Stimulated activated CD8-positive, alpha-beta memory T cell treated with anti-CD3 and anti-CD28 coated beads, Interleukin-7, amount 100 ng/mL, for 1 hour (primary cell): ENCODE measurements at places on chromosomes 3 and 15.

- DNase-seq = no peak
Measured at GRCh38 chr3:46943237-46944187, 33.0 kb downstream of the CCDC12 start.

- no peak for DNase-seq
Measured at GRCh38 chr15:68441045-68441743, 9.2 kb upstream of the ITGA11 start.

- no peak for DNase-seq
Measured at GRCh38 chr3:42035816-42036482, 55.2 kb upstream of the TRAK1 start.

DNA sequence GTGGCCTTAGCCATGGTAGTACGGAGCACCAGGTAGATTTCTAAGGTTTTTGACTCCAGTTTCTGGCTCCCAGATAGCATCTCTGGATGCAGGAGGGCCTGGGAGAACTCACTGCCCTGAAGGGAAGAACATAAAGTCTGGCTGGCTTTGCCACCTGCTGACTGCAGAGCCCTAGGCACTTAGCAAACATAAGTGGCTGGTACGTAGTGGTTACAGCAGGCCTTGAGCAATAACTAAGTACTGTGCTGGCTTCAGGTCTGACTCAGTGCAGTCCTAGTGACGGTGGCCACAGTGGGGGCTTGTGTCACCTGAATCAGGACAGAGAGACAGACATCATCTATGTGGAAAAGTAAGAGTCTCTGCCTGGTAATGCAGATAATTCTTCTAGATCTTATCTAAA, 871.1 kb downstream of the PDCD6IP start:
- no peak for DNase-seq

GRCh38 chr3:51675201-51675611, 4.2 kb downstream of the TEX264 start:
- DNase-seq = no peak

DNA sequence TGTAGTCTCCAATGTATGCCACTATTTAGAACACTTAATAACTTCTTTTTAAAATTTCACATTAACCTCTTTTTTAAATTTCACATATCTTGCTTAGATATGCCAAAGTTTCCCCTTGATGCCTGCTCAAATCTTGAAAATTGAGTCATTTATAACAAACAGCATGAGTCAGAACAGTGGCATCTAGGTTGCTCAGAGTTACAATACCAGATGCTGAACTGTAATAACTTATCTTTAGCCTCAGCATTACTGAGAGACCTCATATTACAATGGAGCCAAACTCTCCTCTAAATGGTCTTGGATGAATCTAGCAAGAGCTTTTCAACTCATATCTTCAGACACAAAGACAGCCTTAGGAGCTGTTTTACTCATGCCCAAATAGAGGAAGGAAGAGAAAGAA, 439.3 kb upstream of the ARPP21 start:
- DNase-seq = no peak

DNA sequence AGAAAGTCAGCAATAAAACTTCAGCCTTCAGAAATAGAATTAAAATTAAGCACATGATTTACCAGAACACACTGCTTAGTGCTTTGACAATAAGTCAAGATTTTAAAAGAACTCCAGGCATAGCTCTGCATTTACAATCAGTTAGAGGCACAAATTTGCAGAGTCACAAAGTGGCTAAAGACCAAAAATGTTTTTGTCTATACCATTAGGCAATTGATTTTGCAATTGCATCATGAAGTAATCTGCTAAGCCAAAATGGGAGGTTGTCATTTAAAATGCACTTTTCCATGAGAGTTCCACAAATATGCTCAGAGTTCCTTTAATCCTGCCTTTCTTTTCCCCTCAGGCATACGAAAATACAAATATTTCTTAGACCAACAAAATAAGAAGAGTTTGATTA, 10.1 kb upstream of the DCP1A start:
- DNase-seq = no peak

DNA sequence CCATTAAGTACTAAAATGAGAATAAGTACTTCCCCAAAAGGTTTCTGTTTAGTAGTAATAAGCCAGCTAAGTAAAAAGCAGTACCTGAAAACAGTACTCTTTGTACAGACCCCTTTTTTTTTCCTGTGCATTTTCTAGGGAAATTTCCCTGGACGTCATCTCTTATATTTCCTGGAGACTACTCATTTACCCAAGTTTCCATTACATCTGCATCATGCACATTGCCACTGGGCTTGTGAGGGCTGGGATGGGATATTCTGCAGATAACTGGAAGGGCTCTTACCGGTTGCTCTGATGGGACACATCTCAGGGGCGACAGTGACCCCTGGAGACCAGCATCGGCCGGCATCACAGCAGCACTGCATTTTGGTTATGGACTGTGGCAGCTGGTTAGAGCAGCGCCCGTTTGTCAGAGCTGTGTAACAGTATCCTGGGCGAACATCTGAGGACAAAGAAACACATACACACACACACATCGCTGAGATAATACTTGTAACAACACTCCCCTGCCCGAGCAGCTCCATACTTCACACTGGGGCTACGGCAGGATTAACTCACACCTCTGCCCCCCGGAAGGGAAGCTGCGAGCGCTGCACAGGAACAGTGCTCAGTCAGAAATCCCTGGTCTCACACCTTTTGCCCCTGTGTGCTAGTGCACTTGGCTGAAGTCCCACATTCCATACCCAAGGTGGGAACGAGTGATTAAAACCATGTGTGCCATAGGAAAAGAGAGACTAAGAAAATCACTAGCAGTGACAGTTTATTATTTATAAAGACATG, 124.9 kb downstream of the FBN1 start:
- no peak for DNase-seq

GRCh38 chr15:68634531-68634930, 55.7 kb downstream of the CORO2B start:
- no peak for DNase-seq

- no peak for DNase-seq
Measured at GRCh38 chr3:33900809-33901505, 102.5 kb downstream of the PDCD6IP start.

DNA sequence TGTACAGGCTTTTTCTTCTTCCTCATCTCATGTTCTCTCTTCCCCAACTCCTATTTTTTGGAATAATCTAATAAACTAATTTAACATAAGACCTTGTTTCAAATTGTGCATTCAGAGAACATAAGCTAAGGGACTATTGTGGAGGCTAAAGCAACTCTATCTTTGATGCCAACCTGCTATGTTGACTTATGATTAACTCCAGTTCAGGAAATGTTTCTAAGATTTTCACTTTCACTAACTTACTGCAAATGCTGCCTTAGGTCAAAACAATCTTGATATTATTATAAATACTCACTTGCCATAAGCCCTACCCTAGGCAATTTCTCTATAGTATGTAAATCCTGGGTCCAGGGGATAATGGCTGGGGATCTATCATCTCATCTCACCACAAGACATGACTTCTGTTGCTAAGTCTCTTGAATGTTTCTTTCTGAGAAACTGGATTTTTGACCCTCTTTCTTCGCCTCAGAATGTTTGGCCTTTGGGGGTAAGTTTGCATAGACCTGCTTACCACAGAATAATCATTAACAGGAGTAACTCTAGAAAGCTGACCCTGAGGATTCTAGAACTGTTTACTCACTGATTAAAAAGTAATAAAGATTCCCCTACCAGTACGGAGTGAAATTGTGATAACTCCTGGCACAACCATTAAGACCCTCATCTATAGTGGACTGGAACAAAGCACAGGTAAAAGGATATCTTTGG, 768.1 kb downstream of the GBE1 start:
- DNase-seq = no peak

- DNase-seq = no peak
Measured at GRCh38 chr3:183188895-183189462, 26.4 kb upstream of the LAMP3 start.

GRCh38 chr3:13168391-13168790, 95.2 kb upstream of the IQSEC1 start:
- no peak for DNase-seq

GRCh38 chr3:124881976-124882697, 5.0 kb downstream of the ITGB5 start:
- no peak for DNase-seq

DNA sequence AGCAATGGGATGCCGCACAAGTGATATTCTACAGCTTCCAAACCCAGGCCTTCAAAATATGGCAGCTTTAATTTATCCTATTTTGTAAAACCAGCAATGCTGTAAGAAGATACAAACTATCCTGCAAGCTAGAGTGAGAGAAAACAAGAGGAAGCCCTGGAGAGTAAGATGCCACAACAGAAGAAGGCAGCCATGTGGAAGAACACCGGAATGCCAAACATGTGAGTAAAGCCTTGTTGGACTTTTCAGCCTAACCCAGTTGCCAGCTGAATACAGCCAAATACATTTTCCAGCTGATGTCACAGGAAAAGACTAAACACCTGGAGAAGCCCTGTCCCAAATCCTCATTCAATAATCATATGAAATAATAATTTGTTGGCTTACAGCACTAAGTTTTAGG, 1115.1 kb upstream of the CADM2 start:
- DNase-seq = no peak

DNA sequence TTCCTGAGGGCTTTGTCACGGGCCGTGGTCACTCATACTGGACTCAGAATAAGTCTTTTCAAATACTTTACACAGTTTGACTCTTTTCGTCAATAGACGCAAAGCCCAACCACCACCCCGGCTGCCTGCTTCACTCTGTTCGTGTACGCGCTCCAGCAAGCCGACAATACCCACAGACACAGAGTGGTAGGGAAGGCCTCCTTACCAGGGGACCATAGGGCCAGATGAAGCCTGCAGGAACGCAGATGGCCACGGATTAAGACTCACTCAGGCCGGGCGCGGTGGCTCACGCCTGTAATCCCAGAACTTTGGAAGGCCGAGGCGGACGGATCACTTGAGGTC, 29.7 kb downstream of the EFCAB12 start:
- DNase-seq = no peak

- DNase-seq = no peak
Measured at GRCh38 chr3:138023754-138024153, 13.8 kb downstream of the CLDN18 start.

GRCh38 chr3:146912241-146913015, 307.3 kb upstream of the PLSCR5 start:
- no peak for DNase-seq

GRCh38 chr15:64740311-64741170, 34.8 kb downstream of the RBPMS2 start:
- no peak for DNase-seq

DNA sequence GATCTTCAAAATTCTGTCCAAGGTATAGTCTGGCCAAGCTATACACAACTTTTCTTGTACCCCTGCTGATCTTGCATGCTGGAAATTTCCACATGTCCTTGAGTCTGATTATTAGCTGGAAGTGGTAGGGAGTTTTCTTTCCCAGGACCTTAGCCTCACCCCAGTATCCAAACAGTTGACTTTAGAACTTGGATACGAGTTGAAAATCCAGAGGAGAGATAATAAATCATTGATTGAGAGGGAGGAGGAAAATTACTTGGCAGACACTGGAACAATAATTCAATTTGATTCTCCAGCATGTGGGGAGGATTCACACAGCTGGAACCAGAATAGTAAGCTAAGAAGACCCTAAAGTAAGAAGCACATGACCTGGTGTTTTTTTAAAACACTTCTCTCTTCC, 116.4 kb downstream of the IL5RA start:
- DNase-seq = no peak

- DNase-seq = no peak
Measured at GRCh38 chr15:65833501-65834205, 35.6 kb upstream of the RAB11A start.

DNA sequence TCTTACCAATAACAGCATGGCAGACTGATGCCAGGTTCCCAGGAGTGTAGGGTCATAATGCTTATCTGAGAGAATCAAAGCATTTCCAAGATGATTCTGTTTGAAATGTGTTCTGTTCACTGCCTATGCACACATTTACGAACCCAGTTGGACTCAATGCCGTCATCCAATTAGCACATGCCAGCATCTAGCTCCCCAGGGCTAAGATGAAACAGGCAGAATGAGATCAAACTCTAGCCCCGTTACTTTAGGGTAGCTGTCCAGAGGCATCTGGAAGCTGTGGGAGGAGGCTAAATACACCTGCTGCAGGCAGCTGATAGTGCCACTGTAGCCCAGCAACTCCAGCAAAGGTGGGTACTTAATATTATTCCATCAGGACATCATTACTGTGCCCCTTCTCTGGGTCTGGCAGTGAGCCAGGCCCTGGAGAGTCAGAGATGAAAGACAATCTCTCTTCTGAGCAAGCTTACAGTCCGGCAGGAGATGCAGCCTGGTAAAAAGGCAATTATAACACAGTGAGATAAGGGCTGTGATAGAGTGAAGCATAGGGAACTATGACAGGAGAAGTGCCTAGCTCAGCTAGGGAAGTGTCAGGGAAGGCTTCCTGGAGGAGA, 156.4 kb upstream of the PPP2R3A start:
- no peak for DNase-seq

DNA sequence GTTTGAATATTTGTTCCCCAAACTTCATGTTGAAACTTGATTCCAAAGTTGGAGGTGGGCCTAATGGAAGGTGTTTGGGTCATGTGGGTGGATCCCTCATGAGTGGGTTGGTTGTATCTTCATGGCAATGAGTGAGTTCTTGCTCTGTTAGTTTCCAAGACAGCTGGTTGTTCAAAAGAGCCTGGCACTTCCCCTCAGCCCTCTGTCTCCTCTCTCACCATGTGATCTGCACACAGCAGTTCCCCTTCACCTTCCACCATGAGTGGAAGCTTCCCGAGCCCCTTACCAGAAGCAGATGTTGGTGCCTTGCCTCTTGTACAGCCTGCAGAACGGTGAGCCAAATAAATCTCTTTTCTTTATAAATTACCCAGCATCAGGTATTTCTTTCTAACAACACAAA, 327.1 kb upstream of the SLCO3A1 start:
- DNase-seq = no peak
